ENCODE measurements at places on chromosomes 3 and 15.

DNA sequence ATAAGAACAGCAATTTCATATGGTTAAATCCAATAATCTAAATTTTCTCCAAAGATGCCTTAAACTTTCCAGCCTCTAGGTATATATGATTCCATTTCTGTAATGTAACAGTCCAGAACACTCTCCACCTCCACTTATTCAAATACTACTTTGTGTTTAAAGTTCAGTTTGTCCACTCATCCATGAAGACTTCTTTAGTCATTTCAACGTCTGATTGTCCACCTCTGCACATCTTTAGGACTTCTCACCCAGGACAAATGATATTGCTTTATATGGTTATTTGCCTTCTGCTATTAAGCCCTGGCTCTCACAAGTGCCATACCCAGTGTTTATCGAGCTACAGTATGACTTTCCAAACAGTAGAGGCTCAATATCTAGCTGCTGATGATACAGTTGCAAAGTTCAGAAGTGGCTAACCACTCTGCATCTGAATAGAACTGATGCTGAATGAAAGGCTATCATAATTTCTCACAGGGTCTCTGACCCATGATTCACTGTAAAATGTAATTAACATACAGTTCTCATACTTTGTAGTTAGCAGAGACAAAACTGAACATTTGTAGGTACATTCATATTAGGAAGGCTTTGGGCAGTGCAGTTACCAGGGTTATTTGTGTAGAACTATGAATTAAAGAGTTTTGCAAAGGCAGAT, 93.7 kb upstream of the MBNL1 start:
- DNase-seq, result no peak

GRCh38 chr3:75192146-75192616, 471.9 kb upstream of the FRG2C start:
- no peak for DNase-seq

DNA sequence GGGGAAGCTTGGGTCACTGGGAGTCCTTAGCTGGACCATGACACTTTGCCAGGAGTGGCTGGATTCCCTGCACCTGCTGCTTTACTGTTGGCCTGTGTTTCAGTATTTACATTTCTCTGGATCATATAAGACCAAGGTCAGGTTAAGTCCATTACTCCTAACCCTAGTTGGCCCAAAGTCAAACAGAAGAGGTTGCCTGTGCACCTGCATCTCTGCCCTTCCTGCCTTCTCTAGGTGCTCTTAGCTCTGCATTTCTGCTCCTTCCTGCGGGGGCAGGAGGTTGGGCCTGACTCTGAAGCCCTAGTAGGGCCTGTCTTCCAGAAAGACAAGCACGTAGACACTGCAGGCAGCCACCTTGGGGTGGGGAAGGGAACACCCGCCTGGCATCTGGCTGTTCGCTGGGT, 124.3 kb downstream of the RPLP1 start:
- DNase-seq, result no peak

GRCh38 chr3:173737167-173737808, 339.7 kb downstream of the NLGN1 start:
- DNase-seq, result no peak

- no peak for DNase-seq
These were observed 40.5 kb downstream of the IMPG2 start for GRCh38 chr3:101279765-101280385.

DNA sequence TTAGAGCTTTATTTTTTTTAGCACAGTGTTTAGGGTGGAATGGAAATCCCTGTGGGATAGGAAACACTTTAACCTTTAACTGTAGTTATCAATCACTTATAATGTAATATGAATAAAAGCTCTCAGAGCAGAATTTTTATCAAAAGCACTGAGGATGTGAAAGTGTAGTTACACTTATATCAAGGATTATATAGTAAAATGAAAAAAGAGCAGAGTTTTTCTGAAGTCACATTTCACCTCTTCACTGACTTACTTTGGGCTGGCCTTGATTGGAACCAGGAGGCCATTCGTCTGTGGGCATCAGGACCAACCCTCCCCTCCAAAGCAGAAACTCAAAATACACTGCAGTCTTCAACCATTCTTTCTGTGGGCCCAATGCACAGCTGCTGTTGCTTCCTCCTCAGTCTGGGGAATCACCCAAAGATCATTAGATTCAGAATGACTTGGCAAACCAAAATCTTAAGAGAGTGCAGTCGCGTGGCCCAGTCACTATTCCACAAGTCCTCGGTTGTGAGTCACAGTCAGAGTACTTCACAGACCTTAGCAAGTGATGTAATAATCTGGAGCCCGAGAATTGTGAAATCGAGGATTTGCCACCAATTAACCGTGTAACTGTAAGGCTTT, 132.6 kb upstream of the COL8A1 start:
- no peak for DNase-seq

- no peak for DNase-seq
These were observed 326.6 kb upstream of the DPH6 start for GRCh38 chr15:35872577-35872976.

- DNase-seq, result no peak
These were observed 4.3 kb downstream of the TMPRSS7 start for GRCh38 chr3:112038863-112039262.

- DNase-seq, result no peak
These were observed 6.1 kb downstream of the RHCG start for GRCh38 chr15:89490081-89490813.

GRCh38 chr3:12507591-12508281, 23.5 kb downstream of the TSEN2 start:
- DNase-seq, result no peak

DNA sequence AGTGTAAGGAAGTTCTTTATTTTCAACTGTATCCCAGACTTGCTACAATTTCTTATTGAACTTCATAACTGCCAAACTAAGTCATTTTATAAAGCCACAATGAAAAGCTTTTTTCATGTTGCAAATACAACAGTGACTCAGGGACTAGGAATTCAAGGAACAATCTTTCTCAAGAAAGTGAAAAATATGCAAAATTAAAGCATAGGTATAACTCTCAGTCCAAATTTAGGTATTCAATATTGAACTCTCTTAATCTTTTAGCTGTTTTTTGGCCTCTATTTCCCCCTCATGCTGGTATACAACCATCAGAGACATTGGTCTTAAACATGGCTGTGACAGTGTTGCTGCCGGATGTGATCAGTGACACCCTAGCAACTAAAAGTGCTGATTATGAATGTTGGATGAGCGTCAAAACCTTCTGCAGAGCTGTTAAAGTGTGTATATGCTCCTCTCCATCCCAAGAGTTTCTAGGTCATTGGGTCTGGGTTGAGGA, 476.9 kb downstream of the ZNF385D start:
- no peak for DNase-seq

DNA sequence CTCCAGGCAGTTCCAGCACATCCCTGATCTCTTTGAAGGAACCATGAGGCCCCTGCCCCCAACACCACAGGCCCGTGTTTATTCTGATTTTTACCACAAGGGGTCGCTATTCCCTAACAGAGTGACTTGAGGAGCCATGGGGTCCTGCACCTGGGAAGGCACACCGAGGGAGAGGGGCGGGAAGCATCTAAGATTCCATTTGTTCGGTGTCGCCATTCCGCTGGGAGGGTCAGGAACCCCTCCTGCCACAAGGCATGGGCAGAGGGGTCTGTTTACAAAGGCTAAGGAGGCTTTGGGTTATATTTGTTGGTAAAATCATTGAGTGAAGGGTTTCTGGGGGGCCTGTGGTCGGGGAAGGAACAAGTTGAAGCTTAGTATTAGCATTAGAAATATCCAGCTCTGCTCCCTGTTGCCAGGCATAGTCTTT, 77.1 kb downstream of the WDR76 start:
- DNase-seq, result no peak

GRCh38 chr15:78438619-78439285, 736 bp downstream of the IREB2 start:
- DNase-seq, result no peak

- no peak for DNase-seq
These were observed 81.5 kb downstream of the FNDC3B start for GRCh38 chr3:172120912-172121311.
